Neural progenitor cell (in vitro differentiated cells): ENCODE measurements at places on chromosomes 7 and 10.

GRCh38 chr7:29194594-29195427 lies at the start of gene CHN2:
Gene CHN2 (plus strand): TSS chr7:29194775.
- peak; percentile 84 for DNase-seq

DNA sequence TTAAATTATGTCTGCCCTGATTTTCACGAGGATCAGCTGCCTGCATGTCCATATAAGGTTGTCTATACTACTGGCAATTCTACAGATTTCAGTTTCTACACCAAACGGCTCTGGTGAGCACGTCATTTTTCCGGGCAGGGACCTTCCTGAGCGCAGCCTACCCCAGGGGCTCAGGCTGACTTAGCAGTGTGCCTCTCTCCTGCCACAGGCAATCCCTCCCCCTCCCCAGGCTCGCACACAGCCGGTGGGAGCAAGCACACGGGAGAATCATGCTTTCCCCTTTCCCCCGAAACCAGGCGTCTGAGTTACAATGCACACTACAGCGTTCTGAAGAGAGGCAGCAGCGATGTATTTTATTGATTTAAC lies 1.7 kb downstream of the KLF6 start:
- peak; percentile 73 for DNase-seq

GRCh38 chr10:27512548-27512947 lies 8.4 kb downstream of the RAB18 start:
- DNase-seq: no peak

DNA sequence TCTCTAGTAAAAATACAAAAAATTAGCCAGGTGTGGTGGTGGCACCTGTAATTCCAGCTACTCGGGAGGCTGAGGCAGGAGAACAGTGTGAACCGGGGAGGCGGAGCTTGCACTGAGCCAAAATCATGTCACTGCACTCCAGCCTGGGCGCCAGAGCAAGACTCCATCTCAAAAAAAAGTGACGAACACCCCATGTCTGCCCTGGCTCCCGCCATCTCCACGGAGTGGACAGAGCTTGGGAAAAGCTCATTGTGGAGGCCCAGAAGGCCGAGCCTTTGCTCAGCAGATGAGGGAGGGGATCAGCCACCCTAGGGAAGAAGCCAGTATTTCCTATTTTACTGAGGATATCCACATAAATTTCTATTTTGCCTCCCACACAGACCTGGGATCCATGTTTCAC lies 136.8 kb downstream of the DIP2C start:
- no peak for DNase-seq

- no peak for DNase-seq
Measured at GRCh38 chr7:7731732-7732131, 13.3 kb upstream of the RPA3 start.

DNA sequence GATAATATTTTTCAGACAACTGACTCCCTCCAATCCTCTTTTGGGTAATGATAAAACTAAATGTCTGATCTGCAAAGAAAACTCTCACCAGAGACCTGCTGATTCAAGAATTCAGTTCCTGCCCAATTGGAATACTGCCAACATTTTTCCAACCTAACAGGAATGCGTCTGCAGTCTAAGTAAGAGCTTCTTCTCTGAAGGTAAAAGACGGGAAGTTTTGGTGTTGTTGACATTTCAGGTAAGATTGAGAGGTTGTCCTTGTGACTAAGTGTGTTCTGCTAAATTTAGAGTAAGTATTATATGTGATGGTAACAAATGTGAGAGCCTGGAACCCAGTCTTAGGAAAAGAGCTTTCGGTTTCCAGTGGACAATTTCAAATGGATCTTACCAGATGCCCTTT lies 17.6 kb downstream of the IFIT5 start:
- no peak for DNase-seq

DNA sequence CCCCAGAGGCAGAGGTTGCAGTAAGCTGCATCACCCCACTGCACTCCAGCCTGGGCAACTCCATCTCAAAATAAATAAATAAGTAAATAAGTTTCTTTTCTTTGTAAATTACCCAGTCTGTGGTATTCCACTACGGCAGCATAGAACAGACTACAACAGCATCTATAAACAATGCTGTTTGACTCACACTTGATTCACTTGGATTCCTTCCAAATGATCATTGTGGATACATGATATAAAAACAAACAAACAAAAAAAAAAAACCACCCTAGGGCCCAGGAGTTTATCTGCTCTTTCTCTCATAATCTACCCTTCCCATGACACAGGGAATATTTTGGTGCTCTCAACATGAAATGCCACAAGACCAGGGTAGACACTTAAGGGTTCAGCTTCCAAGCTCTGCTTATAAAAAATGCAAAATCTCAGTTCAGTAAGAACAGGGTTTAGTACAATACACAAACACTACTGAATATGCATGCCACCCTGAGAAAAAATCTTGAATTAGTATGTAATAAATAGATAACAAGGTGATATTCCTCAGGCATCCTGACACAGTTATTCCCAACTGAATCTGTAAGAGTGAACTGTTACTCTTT lies 200.9 kb downstream of the FAM107B start:
- no peak for DNase-seq

DNA sequence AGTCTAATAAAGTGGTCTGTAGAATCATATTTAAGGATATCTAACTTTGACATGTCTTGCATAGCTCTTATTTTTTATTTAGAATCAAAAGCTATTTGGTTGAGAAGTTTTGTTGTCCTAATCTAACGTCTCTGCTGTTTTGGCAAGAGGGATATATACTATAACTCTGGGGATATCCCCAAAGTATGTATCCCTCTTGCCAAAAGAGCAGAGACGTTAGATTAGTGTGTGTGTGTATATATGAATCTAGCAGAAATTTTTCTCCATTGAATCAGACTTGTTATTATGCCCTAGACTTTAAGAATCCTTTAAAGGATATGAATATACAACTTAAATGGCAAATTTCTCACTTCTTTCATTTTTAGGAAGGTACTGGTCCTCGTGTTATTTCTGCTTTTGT lies 9.6 kb downstream of the SMC3 start:
- no peak for DNase-seq

- no peak for DNase-seq
Measured at GRCh38 chr10:107215681-107216080, 51.2 kb upstream of the SORCS1 start.

DNA sequence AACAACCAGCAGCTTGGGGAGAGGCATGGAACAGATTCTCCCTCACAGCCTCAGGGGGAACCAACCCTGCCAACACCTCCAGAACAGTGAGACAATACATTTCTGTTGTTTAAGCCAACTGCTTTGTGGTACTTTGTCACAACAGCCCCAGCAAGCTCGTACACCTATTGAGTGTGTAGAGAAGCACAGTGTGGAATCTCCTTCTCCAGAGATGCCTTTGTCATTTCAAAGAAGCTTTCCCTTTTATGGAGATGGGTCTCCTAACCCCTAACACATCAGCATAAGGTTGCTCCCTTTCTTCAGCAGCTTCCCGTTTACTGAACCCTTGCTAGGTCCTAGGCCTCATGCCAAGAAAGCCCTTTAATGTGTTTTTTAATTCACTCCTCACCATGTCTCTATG lies 60.7 kb upstream of the AGK start:
- DNase-seq: no peak

- DNase-seq: peak; percentile 19
Measured at GRCh38 chr7:30771880-30772425, 736 bp downstream of the MINDY4 start.

DNA sequence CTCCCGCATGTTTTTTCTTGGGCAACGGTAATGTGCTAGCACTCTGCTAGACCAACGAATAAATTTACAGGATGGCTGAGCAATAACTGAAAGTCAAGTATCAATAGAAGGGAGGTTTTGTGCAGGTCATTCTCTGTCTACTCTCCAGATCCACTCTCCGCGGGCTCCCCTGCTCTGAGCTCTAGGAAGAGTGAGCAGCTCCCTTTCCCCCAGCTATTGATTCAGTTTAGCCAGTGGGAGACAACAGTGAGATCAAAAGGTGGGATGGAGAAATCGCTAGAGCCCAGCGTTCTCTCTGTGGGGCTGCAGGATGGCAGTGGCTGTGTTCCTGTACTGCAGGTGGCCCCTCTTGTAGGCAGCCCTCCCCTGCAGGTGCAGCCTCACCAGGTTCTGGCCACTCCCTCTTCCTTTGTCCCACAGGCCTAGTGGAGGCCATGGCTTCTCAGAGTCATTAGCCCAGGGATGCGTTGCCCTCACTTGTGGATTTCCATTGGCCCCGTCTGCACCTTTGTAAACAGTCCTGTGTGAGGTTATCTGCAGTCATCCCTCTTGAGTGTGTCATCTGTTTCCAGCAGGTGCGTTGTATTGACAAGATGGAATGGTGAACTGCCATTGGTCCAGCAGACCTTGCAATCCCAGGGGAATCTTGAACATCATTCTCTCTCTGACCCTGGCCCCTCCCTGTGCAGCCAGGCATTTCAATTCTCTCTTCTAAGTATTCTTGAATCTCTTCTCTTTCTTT lies 11.1 kb downstream of the MSRB2 start:
- peak; percentile 31 for DNase-seq

DNA sequence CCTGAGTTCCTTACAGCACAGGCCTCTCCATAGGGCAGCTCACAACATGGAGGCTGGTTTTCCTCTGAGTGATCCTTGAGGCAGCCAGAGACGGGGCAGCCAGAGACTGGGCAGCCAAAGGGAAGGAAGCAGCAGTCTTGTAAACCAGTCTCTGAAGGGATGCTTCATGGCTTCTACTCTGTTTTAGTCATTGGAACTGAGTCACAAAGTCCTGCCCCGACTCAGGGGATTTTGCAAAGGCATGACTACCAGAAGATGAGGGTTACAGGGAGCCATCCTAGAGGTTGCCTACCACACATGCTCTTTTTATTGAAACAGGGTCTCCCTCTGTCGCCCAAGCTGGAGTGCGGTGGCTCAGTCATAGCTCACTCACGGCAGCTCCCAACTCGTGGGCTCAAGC lies 44.4 kb upstream of the COMMD3 start:
- DNase-seq: no peak

DNA sequence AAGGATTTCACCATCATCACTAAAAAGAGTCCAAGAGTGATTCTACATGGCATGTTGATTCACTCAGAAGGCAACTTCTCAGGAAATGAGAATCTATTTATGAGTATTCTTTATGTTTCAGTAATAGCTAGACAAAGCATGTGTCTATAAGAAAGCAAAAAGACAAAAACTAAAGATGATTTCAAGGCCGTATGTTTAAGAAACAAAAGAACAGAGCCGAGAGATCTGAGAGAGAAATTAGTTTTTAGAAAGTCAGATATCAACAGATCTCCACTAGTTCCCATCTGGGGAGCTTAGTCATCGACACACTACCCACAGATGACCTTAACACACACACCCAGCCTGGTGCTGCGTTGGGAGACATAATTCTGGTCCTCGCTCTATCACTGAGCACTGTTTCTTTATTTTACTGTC lies 21.0 kb downstream of the PIP4K2A start:
- DNase-seq: no peak

GRCh38 chr7:93108003-93108402 lies 9.8 kb downstream of the SAMD9 start:
- no peak for DNase-seq

DNA sequence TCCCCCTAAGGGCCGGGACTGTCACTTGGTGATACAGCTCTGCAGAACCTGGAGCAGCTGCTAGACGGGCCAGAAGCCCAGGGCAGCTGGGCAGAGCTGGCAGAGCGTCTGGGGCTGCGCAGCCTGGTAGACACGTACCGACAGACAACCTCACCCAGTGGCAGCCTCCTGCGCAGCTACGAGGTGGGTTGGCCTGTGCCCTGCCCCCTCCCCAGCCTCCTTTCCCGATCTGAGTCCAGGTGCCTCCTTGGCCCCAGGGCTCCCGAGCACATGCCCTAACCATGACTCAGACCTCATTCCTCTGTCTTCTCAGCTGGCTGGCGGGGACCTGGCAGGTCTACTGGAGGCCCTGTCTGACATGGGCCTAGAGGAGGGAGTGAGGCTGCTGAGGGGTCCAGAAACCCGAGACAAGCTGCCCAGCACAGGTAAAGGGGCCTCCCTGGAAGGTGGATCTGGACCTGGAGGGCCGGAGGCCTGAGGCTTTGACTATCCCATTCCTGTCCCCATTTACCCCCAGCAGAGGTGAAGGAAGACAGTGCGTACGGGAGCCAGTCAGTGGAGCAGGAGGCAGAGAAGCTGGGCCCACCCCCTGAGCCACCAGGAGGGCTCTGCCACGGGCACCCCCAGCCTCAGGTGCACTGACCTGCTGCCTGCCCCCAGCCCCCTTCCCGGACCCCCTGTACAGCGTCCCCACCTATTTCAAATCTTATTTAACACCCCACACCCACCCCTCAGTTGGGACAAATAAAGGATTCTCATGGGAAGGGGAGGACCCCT lies 6.4 kb downstream of the NFKB2 start:
- DNase-seq: no peak

DNA sequence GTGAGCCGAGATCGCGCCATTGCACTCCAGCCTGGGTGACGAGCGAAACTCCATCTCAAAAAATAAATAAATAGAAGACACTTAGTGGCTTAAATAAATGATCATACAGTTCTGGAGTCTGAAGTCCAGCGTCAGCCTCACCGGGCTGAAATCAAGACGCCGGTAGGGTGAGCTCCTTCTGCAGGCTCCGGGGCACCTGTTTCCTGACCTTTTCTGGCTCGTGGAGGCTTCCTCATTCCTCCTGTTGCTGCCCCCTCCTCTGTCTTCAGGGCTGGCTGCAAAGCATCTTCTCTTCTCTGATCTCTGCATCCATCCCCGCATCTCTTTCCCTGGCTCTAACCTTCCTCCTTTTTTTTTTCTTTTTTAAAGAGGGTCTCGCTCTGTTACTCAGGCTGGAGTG lies 32.8 kb downstream of the LIMK1 start:
- no peak for DNase-seq
